ENCODE measurements at places on chromosomes 12 and 14.

GRCh38 chr12:6443361-6443983, 1.3 kb upstream of the CD27 start:
- no peak for DNase-seq

DNA sequence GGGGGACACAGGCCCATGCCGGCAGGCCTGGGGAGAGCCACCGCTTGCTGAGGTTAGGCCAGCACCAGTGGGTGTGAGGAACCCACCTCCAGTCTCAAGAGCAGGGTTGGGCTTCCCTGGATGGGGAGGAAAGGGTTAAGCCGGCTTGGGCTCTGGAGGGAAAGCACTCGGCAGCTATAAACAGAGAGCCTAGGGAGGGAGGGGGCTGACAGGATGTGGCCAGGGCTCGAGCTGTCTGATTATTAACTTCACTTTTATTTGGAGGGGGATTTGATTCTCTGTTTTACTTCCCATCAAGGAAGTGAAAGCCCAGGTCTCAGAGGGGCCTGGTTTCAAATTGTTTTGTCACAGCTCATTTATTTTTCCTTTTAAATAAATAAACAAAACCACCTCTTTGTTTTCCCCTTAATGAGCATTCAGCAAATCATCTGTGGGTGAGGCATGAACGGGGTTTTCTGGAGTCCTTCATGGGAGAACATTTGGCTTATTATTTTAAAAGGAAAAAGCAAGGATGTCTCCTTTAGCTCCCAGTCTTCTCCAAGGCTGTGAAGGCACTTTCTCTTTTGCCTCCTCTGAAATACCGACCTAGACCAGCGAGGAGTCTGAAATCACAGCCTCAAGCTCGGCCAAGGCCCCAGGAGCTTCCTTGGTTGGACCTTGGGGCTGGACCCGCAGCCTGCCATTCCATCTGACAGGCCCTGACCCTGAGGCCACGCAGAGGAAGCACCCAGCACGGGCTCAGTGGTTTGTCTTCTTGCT, 21.9 kb upstream of the ZFP36L1 start:
- no peak for DNase-seq

DNA sequence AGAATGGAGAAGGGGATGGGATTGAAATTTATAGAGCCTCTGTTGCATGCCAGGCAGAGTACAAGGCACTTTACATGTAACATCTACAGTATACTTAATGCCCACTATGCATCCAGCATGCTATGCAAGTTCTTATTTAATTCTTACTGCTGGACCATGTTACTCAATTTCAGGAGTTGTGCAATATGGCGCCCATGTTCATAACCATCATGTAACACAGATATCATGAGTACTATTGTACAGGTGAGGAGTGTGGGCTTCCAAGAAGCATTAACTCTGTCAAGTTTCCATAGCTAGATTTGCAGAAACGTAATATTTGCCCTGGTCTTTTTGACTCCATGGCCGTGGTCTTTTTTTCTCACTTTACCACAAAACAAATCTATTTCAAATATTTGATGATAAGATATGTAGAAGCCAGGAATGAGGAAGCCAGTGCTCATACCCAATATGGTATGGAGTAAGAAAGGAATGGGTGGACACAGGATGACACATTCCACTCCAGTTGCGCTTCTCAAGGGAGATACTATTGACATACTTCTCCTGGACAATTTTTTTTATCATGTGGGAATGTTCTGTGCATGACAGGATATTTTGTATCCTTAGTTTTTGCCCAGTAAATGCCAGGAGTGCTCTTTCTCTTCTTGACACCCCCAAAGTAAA, 191.8 kb downstream of the C12orf75 start:
- peak; percentile 77 for DNase-seq

GRCh38 chr12:5072311-5072710, 28.6 kb downstream of the KCNA5 start:
- no peak for DNase-seq

GRCh38 chr14:90985601-90986242, 74.7 kb downstream of the RPS6KA5 start:
- DNase-seq: no peak

GRCh38 chr14:50775357-50775756, 55.6 kb downstream of the NIN start:
- DNase-seq: no peak

DNA sequence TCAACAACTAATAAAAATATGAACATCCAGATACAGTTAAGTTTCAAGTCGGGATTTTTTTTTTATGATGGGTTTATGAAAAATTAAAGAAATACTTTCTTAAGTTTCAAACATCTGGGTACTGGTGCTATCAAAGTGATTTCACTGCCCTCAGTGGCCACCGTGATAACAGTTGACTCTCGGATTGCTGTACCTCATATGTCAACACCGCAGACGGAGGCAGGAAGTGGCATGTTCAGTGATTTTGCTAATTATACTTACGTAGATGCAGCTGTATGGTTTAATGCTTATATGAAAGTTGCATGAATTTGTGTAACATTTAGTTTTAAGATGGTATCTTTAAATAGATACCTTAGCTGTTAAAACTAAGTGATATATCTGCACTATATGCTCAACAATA, 20.8 kb upstream of the FBLN5 start:
- no peak for DNase-seq

- peak; percentile 94 for DNase-seq
Measured at GRCh38 chr12:9673404-9674225, 4.1 kb downstream of the CLEC2D start.

DNA sequence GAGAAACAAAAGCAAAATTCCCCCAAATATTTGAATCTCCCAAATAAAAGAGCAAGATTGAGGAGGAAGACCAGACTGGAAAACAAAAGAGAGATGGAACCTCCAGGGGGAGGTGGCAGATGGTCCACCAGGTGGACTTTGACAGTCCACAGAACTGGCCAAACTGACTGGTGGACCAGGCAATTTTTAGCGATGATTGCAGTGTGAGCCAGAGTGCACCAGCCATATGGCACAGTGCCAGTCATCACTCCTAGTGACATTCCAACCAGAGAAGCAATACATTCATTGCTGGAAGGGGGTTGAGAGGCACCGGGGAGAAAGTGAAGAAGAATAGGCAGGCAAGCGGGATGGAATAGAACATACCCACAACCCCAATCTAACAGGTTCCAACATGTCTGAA, 182.9 kb downstream of the EXOC5 start:
- DNase-seq: no peak

- DNase-seq: peak; percentile 16
Measured at GRCh38 chr12:101051901-101052550, 158.0 kb downstream of the SLC5A8 start.

- DNase-seq: no peak
Measured at GRCh38 chr12:113858841-113859386, 107.2 kb downstream of the RBM19 start.

DNA sequence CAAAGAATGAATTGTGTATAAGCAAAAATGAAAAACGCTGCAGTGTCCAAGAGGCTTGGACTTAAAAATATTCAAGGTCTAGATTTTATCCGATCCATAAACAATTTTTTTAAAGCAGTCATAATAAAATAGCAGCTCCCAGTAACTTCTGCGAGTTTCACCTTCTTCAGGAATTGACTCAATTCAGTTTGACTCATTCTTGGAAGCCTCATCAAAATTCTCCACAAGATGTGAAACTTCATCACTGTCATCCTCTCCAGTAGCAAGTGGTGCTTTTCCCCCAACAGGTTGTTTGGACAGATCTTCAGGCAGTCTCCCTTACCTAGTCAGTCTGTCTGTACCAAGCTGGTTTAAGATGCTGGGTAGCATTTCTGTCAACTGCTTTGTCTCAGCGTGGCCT, 93.5 kb upstream of the FOXG1 start:
- DNase-seq: no peak

Data from brain microvascular endothelial cell (primary cell).